Suprapubic skin (tissue), 4 donors: ENCODE measurements at places on chromosomes 6 and 20.

DNA sequence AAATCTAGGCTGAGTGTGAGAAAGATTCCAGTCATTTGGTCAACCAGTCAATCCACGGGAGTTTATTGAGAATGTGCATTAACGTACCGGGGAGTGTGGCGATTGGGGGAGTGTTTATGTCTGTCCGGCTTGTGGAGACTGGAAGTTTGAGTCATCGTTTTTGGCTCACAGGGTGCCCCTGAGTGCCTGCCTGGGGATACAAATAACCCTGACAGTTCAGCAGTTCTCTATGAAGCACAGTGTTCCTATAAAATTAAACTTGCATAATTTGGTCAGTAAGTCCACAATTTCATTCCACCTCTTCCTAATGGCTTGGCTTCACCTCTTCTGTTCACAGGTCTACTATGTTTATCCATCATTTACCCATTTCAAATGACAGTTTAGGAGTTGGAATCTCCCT, 72.6 kb upstream of the PLEKHG1 start:
- DNase-seq, result no peak

DNA sequence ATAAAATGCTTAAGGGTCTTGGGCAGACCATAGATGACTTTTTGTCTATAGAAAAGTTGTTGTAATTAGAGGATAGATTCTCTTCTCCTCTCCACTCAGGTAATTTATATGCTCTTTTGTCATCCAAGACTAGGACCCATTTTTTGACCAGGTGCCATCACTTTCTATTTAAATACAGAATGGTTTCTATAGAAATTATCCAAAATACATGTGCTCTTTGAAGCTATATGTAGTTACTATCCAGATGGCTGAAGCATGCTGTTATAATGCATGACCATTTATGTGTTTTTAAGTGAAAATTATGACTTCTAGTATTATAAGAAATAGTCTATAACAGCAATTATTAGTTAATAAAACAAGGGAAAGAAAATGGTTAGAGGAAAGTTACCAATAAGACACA, 3.0 kb upstream of the MLIP start:
- no peak for DNase-seq

- no peak for DNase-seq
These were observed 107.7 kb upstream of the SCP2D1 start for GRCh38 chr20:18705910-18706309.

DNA sequence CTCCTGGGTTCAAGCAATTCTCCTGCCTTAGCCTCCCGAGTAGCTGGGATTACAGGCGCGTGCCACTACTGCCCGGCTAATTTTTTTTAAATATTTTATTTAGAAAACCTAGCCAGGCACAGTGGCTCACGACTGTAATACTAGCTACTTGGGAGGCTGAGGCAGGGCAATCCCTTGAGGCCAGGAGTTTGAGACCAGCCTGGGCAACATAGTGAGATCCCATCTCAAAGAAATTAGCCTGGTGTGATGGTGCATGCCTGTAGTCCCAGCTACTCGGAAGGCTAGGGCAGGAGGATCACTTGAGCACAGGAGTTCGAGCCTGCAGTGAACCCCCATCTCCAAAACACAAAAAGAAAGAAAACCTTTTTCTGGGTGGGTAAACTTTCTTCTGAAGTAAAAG, 2.4 kb downstream of the SLC44A4 start:
- DNase-seq, result no peak

- DNase-seq, result no peak
These were observed 95.6 kb downstream of the OPRM1 start for GRCh38 chr6:154134471-154135147.
